Ecto neural progenitor cell (in vitro differentiated cells): ENCODE measurements at places on chromosomes 4 and X.

DNA sequence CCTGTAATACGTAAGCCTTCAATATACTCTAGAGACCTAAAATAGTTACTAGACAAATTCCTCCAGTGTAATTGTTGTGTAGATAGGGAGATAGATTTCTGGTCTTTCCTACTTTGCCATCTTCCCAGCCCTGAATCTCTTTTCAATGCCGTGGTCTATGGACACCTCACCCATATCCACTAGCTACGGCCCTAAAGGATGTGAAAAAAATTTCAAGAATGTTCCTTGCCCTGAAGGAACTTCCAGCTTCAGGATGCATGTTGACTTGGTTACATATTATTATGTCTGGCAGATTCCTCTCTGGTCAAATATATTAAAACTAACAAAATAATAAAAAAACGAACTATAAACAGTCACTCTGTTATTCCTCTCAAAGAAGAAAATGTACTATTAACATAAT lies 52.4 kb upstream of the TSPAN5 start:
- DNase-seq, result no peak

- no peak for DNase-seq
Measured at GRCh38 chr4:113657586-113658233, 103.8 kb downstream of the CAMK2D start.

DNA sequence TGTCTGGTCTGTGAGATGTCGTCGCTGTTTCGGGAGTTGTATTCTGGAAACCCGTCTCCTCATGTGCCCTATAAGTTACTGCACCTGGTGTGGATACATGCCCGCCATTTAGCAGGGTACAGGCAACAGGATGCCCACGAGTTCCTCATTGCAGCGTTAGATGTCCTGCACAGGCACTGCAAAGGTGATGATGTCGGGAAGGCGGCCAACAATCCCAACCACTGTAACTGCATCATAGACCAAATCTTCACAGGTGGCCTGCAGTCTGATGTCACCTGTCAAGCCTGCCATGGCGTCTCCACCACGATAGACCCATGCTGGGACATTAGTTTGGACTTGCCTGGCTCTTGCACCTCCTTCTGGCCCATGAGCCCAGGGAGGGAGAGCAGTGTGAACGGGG lies 1.4 kb downstream of the USP27X start:
- no peak for DNase-seq

GRCh38 chrX:152588206-152588605 lies 49.5 kb upstream of the GABRQ start:
- DNase-seq, result no peak

- DNase-seq, result no peak
Measured at GRCh38 chrX:118717678-118718391, 9.6 kb upstream of the IL13RA1 start.

- no peak for DNase-seq
Measured at GRCh38 chrX:134715930-134716619, 57.8 kb upstream of the PLAC1 start.

DNA sequence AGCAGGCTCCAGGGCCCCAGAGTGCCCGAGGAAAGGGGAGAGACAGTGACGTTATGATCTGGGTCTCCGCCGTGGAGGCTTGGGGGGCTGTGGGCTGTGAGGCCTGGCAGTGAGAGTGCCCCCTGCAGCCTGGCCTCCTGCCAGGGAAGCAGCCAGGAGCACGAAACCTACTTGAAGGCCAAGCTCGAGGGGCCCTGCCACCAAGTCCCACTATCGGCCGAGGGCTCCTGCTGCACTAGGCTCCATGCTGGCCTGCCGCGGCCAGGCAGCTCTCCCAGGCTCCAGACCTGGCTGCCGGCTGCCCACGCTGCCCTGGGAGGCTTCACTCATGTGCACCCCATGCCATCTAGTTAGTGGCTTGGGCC lies 18.7 kb downstream of the FLNA start:
- DNase-seq, result no peak

- no peak for DNase-seq
Measured at GRCh38 chrX:118519411-118520215, 24.0 kb downstream of the DOCK11 start.
